ENCODE measurements at places on chromosomes 7 and 10.

- DNase-seq = no peak
Observed at GRCh38 chr7:128939861-128940410, 2.2 kb downstream of the IRF5 start.

DNA sequence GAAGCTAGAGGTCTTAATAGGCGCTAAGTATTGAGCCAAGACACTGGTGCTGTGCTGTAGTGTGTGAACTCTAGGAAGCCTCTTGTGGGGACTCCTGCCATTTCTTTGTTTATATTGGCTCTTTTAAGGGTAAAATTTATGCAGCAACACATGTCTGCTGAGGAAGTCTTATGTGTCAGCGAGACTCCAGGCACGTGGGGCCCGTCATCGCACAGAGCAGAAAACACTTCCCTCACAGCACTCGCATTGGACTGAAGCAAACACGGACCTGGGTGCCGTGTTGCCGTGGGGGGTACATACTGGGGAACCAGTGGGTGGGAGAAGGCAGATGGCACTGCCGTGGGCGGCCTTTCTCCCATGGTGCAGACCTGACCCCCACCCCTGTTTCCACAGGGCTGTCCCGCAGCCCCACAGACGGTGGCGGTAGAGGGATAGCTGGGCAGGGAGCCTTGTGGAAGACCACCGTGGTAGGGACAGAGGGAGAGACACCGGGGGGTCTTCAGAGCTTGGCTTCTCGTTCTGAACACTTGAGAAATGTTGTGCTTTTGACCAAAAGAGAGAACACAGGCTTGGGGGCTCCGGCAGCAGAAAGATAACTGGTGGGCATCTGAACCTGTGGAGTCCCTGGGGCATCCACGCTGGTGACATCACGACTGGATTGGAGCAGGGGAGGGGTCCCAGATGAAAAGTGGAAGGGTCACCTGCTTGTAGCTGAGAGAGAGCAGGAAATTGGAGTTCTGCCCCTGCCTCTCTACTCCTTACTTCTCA is 284.7 kb upstream of the SHH start:
- DNase-seq = no peak

GRCh38 chr7:65301007-65301406 is 72.6 kb upstream of the ZNF92 start:
- DNase-seq = no peak

DNA sequence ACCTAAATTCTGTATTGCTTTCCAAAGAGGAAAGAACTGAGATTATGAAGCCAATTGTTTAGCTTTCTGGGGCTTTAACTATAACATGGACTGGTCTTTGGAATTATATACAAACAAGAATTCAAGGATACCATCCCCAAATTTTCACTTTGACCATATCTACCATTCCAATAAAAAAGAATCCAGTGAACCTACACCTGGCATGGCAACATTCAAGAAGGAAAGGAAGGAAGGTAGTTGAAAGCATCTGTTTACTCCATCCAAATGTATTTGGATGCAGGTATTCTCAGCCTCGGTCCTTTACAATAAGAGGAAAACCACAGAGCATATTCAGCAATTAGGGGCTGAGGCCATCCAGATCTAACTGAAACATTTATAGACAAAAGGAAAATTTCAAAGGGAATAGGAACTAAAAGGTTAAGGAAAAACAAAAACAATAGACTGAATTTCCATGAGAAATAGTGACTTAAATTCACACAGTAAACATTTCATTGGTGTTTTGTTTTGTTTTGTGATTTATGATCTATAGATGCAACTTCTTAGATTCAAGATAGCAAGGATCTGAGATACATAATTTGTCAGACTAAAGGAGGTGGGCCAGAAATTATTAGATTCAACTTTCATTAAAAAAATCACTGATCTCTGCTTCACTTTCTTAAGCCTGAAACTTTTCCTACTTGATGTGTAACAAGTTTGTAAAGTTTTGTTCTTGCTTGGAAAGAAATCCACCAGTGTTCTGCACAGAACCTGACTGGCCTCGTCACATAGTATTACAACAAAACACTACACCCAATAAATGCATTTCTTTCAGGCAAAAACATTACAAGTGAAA is 12.7 kb downstream of the SKIDA1 start:
- no peak for DNase-seq

DNA sequence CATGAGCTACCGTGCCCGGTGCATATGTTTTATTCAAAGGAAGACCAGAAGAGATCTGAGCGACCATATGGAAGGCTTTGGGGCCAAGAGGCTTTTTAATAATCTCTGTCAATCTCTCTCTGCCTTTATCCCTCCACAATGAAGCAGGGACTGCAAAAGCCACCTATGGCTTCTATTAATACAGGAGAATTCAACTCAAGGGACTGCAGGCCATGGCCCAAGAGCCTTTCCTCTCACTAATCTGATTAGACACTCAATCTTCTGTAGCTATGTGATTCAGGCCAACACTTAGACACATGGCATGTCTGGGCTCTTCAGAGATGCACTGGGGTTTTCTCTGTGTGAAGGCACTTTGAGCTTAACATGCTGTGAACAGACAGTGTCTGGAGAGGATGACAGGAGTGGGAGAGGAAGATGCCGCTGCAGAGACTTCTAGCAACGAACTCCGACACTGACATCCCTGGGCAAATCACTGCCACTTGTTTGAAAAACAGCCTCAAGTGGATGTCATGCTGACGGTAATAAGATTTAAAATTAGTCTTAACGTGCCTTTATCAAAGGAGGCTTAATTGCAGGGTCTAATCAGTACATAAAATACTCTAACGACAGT is 114.4 kb upstream of the AOAH start:
- no peak for DNase-seq

DNA sequence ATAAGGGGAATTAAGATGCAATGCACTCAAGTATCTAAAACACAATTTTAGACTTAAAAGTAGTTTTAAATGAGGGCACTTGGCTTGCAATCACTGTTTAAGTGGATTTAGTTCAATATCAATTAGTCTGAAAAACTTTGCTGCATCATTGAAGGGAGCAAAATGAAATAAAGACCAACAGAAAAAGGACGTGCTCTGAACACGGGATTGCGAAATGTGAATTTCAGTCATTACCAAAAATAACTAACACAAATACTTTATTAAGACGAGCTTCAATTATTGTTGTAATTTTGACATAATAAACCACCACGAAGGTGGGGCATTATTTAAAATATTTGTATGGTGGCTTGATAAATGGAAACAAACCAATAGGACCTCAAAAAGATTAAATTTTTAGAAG is 361.8 kb upstream of the GALNT17 start:
- no peak for DNase-seq
